ENCODE measurements at places on chromosomes 6 and 20. TPM values are rescaled to one million over a fixed set of nuclear protein-coding genes. Genes with fewer than 3 reads are reported as not detected.

Gene GJA10
- not detected for total RNA-seq

Gene OLIG3
- total RNA-seq, result not detected

Gene SIM1
- total RNA-seq, result under 0.01 TPM

Gene C20orf144
- 0.07 TPM for total RNA-seq

Gene C20orf204
- total RNA-seq, result 2.1 TPM

Gene KIAA1755
- 0.14 TPM for total RNA-seq

Gene CBLN4
- total RNA-seq, result not detected

Gene RIN2
- total RNA-seq, result 125 TPM

Gene PRDM13
- total RNA-seq, result not detected

Gene DZANK1
- 0.93 TPM for total RNA-seq

Gene AVP
- not detected for total RNA-seq

Gene CLVS2
- total RNA-seq, result not detected

Gene GPX5
- total RNA-seq, result not detected

Gene MAS1
- not detected for total RNA-seq

Gene NKX2-4
- not detected for total RNA-seq

Gene PLCB1
- 74.5 TPM for total RNA-seq

Gene CDH22
- total RNA-seq, result 0.13 TPM

Gene NOX3
- total RNA-seq, result not detected

Gene SYNDIG1
- total RNA-seq, result not detected

Gene SLC35D3
- not detected for total RNA-seq

Gene COL11A2
- 0.13 TPM for total RNA-seq

Gene RAE1
- total RNA-seq, result 45.1 TPM

Gene TCF21
- not detected for total RNA-seq
